ENCODE measurements at places on chromosomes 5 and 9.

GRCh38 chr5:107874795-107875194 is 204.1 kb upstream of the EFNA5 start:
- peak; percentile 38 for DNase-seq

DNA sequence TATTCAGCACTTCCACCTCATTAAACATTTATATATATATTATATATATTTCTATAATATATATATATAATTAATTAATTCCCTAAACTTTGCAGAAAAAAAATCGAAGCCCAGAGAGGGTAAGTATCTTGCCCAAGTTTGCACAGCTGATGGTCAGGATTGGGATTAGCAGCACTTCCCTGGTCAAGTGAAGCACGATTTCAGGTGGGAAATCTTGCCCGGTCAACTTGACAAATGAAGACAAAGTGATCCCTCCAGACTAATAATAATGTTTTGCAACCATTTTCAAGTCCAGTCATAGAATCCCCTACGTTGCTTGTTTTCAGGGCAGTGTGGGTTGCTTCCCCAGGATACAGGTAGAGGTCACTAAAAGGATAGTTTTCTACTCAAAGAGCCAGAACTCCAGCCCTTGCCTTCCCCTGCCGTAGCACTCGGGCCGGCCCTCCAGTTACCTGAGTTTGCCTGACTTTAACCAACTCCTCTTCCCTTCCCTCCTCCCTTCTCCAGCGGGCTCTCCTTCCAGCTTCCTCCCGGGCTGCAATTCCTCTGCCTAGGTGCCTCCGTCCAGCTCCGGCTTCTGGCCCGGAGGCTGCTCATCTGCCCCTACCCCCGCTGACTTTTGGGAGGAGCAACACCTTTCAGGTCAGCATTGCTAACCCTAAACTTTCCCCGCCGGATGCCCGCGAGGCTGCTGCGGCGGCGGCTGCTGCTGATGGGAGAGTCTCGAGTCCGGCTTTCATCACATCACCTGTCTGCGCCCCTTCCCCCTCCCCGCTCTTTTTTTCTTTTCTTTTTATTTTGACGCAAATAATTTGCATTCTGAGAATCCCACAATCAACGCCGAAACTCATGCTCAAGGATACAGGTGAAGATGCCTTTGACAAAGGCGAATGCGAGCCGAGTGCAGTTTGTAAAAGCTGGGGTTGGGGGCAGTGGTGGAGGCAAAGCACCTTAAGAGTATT is 930 bp downstream of the PRLR start:
- no peak for DNase-seq

DNA sequence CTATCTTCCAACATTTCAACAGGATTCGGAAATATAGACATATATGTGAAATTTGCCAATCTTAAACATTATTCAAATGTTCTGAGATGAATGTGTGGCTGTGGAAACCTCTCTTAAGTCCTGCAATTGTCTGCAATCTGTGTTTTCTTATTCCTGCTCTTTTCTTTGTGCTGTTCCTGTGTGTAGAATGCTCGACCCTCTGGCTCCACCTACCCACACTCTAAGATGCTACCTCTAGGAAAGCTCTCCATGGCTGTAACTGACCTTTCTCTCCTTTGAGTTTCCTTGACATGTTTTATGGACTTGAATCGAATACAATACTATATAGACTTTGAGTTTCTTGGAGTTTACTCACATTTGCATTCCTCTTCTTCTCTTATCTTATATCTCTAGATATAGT is 120.6 kb upstream of the ASTN2 start:
- DNase-seq: no peak

- no peak for DNase-seq
Observed at GRCh38 chr9:78074385-78075291, 43.0 kb upstream of the GNAQ start.

DNA sequence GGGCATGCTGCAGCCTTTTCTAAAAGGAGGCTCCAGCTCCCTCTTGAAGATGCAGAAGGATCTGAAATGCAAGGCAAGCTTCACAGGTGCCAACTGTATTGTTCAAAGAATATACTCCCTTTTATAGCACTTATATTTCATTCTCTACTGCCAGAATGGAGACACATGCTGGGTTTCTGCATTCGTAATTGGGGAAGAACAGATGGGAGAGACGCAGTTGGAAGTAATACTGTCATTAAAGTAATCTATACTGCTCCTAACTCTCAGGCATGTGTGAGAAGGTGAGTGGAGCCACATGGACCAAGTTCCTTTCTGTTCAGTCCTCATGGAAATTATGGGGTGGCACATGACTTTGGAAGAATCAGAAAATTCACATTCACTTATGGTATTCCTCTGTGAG is 226.4 kb downstream of the TRIM32 start:
- DNase-seq: no peak

GRCh38 chr5:127326431-127326830 is 35.8 kb downstream of the MEGF10 start:
- DNase-seq: no peak

DNA sequence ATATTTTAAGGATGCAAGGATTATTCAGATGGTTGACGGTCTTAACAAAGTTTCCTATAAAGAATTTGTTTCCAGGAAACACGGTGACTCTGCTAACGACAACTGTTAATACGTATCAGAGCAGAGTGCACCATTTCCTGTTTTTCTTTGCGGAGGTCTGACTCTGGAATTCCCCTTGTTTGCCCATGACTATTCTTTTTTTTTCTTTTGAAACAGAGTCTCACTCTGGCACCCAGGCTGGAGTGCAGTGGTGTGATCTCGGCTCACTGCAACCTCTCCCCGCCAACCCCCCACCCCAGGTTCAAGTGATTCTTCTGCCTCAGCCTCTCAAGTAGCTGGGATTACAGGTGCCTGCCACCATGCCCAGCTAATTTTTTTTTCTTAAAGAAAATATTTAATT is 115.9 kb downstream of the CDC42SE2 start:
- DNase-seq: peak; percentile 66

DNA sequence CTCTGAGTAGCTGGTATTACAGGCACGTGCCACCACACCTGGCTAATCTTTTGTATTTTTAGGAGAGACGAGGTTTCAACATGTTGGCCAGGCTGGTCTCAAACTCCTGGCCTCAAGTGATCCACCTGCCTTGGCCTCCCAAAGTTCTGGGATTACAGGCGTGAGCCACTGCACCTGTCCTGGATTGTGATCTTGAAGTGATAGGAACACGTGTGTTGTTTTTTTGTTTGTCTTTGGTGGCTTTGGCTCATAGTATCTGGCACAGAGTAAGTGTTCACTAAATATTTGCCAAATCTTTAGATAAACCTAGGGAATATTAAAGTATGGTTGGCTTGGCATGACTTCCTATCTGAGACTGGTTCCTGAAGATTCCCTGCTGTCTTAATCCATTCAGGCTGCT is 172.7 kb downstream of the ARHGAP26 start:
- no peak for DNase-seq

GRCh38 chr9:104860263-104860662 is 67.7 kb downstream of the ABCA1 start:
- no peak for DNase-seq

DNA sequence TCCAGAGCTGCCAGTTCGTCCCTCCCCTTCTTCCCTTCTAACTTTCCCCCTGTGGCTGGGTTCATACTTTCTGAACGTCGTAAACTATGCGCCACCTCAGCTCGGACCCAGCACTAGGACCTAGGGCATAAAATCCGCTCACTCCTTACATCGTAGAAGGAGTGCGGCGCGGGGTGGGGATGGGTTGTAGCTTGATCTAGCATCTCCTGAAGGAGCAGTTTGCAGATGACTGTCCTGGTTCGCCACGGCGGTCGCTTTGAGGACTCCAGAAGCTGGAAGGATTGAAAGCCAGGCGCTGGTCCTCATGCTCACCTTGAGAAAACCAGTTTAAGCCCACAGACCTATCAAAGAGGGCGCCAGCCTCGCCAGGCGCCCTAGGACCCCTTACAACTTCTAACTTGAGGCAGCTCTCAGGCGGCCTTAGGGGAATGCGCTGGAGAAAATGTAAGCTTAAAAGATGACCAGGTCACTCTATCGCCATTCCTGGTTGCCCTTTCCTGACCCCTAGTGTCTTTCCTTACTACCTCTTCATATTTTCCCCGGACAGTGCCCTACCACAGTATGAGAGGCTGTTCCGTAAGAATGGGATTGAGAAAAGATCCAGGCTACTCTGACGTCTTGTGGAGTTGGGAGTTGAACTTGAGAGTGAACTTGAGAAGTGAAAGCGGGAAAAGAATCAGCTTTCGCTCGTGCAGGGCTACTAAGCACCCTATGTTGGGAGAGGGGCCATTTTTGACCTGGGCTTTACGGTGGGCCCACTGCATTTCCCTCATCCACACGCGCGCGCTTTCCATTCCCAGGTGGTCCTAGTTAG is 2.8 kb downstream of the RORB start:
- no peak for DNase-seq

DNA sequence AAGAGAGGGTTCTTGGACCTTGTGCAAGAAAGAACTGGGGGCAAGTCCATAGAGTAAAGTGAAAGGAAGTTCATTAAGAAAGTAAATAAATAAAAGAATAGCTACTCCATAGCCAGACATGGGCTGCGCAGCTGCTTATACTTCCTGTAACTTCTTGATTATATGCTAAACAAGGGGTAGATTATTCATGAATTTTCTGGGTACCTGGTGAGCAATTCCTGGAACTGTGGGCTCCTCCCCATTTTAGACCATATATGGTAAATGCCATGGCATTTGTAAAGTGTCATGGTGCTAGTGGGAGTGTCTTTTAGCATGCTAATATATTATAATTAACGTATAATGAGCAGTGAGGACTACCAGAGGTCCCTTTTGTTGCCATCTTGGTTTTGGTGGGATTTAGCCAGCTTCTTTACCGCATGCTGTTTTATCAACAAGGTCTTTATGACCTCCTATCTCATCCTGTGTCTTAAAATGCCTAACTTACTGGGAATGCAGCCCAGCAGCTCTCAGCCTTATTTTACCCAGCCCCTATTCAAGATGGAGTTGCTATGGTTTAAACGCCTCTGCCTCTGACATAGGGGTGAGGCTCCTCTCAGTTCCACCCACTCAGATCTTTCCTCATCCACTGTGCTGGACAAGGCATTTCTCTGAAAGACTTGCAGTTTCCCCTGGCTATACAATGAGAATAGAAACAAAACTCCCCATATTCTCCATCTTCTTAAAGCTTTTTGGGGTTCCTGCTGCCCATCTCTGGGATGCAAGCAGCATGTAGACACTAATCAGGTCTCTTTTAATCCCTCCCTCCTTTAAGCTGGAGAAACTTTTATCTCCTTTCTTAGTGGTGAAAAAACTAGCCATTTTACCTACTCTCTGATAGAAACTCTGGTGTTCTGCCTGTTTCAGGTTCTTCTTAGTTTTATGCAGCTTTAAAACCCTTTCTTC is 91.2 kb downstream of the ARRDC3 start:
- no peak for DNase-seq

- DNase-seq: no peak
Observed at GRCh38 chr9:109815366-109815947, 35.5 kb downstream of the PALM2AKAP2 start.

DNA sequence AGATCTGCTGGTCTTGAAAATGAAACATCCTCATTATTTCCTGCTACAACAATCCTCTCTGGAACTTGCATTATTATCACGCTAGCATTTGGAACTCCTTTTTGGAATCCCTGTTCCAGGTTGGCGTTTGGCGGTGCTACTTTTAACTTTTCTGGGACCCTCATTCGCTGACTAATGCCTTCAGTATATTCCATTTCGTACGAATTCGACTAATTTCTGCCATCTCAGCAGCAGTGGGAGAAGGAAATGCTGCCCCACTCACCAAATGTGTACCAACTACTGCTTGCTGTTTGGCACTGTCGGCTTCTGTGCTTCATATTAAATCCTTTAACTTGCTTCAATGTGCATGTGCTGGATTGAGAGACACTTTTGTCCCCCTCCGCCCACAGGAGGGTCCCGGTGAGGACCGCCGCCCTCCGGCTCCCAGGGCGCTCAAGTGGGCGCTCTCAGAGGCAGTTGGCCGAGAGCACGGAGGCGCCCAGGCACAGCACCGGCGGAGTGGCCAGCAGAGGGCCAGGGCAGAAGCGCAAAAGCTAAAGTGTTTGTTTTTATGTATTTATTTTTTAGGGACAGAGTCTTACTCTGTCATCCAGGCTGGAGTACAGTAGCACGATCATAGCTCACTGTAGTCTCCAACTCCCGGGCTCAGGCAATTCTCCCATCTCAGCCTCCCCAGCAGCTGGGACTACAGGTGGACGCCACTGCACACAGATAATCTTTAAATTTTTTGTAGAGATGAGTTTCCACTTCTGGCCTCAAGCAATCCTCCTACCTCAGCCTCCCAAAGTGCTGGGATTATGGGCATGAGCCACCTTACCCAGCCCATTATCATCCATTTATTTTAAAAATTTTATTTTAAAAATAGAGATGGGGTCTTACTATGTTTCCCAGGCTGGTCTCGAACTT is 11.9 kb downstream of the PDE6A start:
- no peak for DNase-seq

- DNase-seq: no peak
Observed at GRCh38 chr5:170691657-170692056, 91.9 kb upstream of the GABRP start.

DNA sequence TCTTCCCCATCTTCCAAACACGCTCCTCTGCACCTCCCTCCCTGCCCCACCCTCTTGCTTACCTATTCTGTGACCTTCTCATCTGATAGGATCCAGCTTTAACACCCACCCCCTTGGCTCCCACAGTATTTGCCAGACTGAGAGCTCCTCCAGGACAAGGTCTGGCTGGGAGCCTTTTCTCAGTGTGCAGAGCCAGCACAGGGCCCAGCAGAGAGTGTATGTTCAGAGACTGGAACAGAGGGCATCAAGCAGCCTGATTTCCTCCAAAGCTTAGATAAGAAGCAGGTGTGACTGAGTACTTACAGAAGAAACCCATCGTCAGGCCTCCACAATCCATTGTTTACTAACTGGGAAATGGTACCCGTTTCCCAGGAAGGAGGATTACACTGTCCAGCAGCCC is 26.6 kb downstream of the LHX6 start:
- DNase-seq: no peak

- no peak for DNase-seq
Observed at GRCh38 chr5:154801083-154801482, 45.9 kb downstream of the LARP1 start.

GRCh38 chr9:74172874-74173273 is 324.3 kb upstream of the RORB start:
- DNase-seq: no peak

- DNase-seq: no peak
Observed at GRCh38 chr5:14444161-14444560, 137.4 kb upstream of the OTULINL start.

- no peak for DNase-seq
Observed at GRCh38 chr5:39519566-39520231, 94.9 kb upstream of the DAB2 start.

DNA sequence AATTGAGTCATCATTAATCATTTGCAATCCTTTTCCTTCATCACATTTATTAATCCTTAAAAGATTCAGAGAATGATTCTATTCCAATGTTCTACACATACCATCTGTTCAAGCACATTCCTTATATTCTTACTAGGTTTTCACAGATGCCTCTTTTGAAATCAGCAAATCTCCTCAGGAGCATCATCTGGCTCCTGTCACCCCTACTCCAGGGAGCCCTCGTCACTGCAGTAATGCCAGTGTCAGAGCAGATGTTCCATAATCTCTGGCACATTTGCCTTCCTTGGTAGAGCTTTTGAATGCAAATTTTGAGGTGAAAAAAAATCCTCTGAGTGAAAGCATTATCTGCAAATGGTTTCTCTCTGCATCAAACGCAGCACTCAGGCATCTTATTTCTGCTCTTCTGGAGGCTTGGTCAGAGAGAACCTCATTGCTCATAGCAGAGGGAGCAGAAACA is 7.6 kb upstream of the KCNV2 start:
- no peak for DNase-seq

GRCh38 chr9:35398651-35399335 is 91.1 kb upstream of the RUSC2 start:
- DNase-seq: no peak

Measured in kidney epithelial cell (primary cell).